Vein endothelial cell (primary cell): ENCODE measurements at places on chromosomes 1 and 21. TPM values are rescaled to one million over a fixed set of nuclear protein-coding genes. Genes with fewer than 3 reads are reported as not detected.

FMO2 gene
- total RNA-seq: under 0.01 TPM in 1 of 2 replicates, not detected in the other

SPRR1A gene
- not detected in 2 replicates for total RNA-seq

TNNT2 gene
- not detected in 2 replicates for total RNA-seq

IVL gene
- not detected in 2 replicates for total RNA-seq
